ENCODE measurements at places on chromosomes 7 and 10. TPM values are rescaled to one million over a fixed set of nuclear protein-coding genes. Genes with fewer than 3 reads are reported as not detected.

The CFAP70 gene
- not detected for polyA plus RNA-seq

The ZNF804B gene
- polyA plus RNA-seq: not detected

The MGAM2 gene
- 0.08 TPM for polyA plus RNA-seq

The FAM25A gene
- polyA plus RNA-seq: not detected

The MSMB gene
- not detected for polyA plus RNA-seq

The RAB19 gene
- polyA plus RNA-seq: not detected

The CYP2E1 gene
- polyA plus RNA-seq: not detected

The CLDN12 gene
- 0.32 TPM for polyA plus RNA-seq

The RBP3 gene
- polyA plus RNA-seq: not detected

The SVIL gene
- polyA plus RNA-seq: 14.3 TPM

The PDLIM1 gene
- polyA plus RNA-seq: 4.8 TPM

The IFIT1 gene
- polyA plus RNA-seq: 12.1 TPM

GRCh38 chr10:28997734-28998133 lies 291.1 kb upstream of the LYZL1 start:
- no peaks in the 10 kb centered on the region for H3K36me3 ChIP-seq
- H3K27ac ChIP-seq: no peak overlapping the region
- H3K4me1 ChIP-seq: no peaks in the 10 kb centered on the region
- no peak overlapping the region for H3K4me3 ChIP-seq
- DNase-seq: no peak

DNA sequence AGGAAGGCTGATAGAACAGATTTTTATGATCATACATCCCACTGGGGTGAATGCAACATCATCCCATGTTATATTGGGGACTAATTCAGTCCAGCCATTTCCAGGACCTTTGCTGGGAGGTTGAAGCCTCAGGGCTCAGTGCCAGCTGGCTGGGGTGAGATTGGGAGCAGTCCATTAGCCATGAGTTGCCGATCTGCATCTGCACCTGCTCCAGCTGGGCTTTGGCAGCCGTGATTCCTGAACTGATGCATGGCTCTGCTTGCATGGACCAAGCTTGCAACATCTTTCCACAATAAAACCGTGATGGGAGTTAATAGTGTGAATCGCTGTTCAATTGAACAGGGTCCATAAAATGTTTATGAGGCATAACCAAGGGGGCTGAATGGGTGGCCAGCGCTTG lies 346.9 kb downstream of the TYW1 start:
- DNase-seq: no peak
- no peaks in the 10 kb centered on the region for H3K4me1 ChIP-seq
- H3K27me3 ChIP-seq: no peaks in the 10 kb centered on the region
- H3K4me3 ChIP-seq: no peak overlapping the region
- no peak overlapping the region for H3K27ac ChIP-seq

DNA sequence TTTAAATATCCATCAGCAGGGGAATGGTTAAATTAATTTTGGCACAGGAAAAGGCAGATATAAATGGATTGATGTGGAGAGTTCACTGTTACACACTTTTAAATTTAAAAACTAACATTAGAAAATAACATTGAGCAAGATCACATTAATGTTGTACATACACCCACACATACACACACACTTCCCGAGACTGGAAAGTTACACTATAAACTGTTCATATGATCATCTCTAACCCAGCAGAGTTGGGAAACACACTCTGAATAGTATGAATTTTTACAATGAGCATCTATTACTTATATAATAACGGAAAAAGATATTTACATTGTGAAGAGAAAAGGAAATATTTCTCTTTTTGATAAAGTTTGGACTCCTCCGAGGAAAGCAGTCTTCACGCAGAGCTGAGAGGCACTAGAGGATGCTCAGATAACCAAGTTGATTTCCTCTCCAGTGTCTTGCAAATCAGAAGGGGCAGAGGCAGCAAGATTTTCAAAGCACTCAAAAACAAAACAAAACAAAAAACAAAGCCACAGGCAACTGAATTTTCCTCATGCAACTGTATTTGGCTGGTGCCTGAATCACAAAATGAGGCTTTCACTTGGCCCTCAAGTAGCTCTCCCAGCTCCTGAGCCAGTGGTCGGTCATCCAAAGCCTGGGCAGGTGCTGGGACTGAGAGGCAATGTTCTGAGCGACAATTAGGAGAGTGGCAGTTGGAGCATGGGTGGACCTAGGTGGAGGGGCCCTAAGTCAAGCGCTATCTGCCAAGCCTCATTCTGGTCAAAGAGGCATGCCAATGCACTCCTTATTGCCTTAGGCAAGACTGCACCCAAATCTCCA lies 10.5 kb upstream of the GATAD1 start:
- no peak overlapping the region for H3K27ac ChIP-seq
- no peak overlapping the region for H3K4me3 ChIP-seq
- no peaks in the 10 kb centered on the region for H3K4me1 ChIP-seq

- H3K27ac ChIP-seq: no peak overlapping the region
- H3K4me3 ChIP-seq: no peak overlapping the region
- no peaks in the 10 kb centered on the region for H3K27me3 ChIP-seq
- no peaks in the 10 kb centered on the region for H3K4me1 ChIP-seq
- no peaks in the 10 kb centered on the region for H3K36me3 ChIP-seq
Measured at GRCh38 chr10:132845041-132845551, 59.1 kb upstream of the NKX6-2 start.

DNA sequence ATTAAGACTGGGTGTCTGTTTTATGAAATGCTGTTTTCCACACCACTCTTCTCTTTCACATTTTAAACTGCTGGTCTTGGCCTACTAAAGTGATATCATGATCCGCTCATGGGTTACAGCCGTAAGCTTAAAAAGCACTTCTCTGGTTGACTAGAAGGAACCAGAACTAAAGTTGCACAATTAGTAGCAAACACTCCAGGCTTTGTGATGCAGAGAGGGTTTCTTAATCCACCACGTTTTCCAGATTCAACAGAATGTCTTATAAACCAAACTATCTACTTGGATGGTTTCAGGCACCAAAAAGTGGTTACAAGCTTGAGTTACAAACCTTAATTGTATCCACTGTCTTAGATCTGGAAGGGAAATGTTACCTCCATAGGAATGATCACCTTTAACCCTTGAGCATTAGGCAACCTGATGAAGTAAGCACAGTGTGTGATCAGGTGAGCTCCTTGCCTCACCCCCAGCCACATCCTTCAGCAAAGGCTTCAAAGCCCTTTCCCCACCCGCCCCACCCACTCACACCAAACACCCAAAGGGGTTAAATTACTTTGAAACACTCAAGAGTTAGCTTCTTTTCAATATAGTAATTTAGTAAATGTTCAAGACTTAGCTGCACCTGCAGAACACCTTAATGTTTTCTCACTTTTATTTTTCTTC lies 3.5 kb downstream of the ELMO1 start:
- peak; percentile 63 for DNase-seq
- H3K36me3 ChIP-seq: no peaks in the 10 kb centered on the region
- peak overlapping the region; percentile 8 for H3K27ac ChIP-seq
- peaks cover 70% of the 10 kb centered on the region for H3K4me1 ChIP-seq

- H3K4me1 ChIP-seq: no peaks in the 10 kb centered on the region
- no peaks in the 10 kb centered on the region for H3K27me3 ChIP-seq
- no peak overlapping the region for H3K4me3 ChIP-seq
Measured at GRCh38 chr7:29765490-29765889, 40.8 kb upstream of the WIPF3 start.

DNA sequence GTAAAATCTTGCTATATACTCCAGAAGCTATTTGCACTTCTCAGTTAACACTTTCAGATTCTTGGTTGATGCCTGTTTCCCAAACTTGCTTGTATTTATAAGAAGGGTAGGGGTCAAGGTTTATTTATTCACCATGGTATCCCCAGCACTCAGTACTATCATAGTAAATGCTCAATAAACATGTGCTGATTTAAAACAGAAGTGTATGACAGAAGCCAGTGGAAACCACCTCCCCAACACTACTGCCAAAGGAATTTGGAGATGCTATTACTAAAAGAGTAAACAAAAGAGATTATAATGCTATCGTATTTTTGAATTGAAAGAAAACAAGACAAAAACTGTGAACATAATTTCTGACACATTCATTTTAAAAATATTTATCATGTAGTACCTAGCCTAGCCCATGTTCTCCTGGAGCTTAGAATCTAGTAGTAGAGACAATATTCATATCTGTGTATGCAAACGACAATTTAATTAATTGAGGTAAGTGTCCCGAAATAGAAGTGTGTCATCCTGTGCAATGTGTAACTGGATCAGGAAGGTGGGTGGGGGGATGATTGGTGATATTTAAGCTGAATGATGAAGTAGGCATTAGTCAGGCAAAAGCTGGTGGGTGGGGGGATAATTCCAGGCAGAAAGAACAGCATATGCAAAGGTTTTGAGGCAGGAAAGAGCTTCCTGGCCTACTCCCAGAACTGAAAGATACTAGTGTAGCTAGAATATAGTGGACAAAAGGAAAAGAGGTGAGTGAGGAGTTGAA lies 77.5 kb downstream of the HGF start:
- DNase-seq: no peak
- no peaks in the 10 kb centered on the region for H3K36me3 ChIP-seq
- no peak overlapping the region for H3K27ac ChIP-seq
- no peaks in the 10 kb centered on the region for H3K27me3 ChIP-seq
- H3K4me3 ChIP-seq: no peak overlapping the region

GRCh38 chr7:41967156-41967555 lies 264.3 kb upstream of the INHBA start:
- no peaks in the 10 kb centered on the region for H3K27me3 ChIP-seq
- H3K36me3 ChIP-seq: no peaks in the 10 kb centered on the region
- no peaks in the 10 kb centered on the region for H3K4me1 ChIP-seq

GRCh38 chr7:159035571-159036073 lies 109.0 kb downstream of the VIPR2 start:
- DNase-seq: no peak
- no peaks in the 10 kb centered on the region for H3K36me3 ChIP-seq
- peaks cover under 1% of the 10 kb centered on the region for H3K4me1 ChIP-seq

DNA sequence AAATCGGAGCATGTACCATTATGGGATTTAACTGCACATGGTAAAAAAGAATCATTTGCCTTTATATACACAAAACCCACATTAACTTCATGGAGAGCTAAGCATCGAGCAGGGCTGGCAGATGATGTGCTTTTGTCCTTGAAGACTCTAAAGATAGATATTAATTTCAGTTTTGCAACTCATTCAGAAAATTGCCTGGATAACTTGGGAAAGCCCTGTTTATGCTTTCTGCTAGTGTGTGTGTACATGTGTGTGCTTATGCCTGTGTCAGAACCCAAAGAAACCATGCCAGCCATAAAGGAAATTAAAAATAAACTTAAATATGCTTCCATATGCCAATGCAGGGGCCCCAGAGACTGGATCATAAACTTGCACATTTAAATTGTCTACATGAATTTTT lies 640.0 kb downstream of the PARD3 start:
- H3K4me3 ChIP-seq: no peak overlapping the region
- no peaks in the 10 kb centered on the region for H3K27me3 ChIP-seq
- peaks cover 21% of the 10 kb centered on the region for H3K4me1 ChIP-seq

GRCh38 chr10:70277396-70278030 lies 6.3 kb downstream of the NPFFR1 start:
- no peak for DNase-seq
- no peak overlapping the region for H3K27ac ChIP-seq
- H3K4me1 ChIP-seq: peaks cover 67% of the 10 kb centered on the region
- no peaks in the 10 kb centered on the region for H3K36me3 ChIP-seq

- no peaks in the 10 kb centered on the region for H3K36me3 ChIP-seq
- H3K4me1 ChIP-seq: no peaks in the 10 kb centered on the region
- no peak overlapping the region for H3K4me3 ChIP-seq
- DNase-seq: no peak
- H3K27ac ChIP-seq: no peak overlapping the region
- peaks cover 6% of the 10 kb centered on the region for H3K27me3 ChIP-seq
Measured at GRCh38 chr7:24730018-24730369, 27.3 kb downstream of the GSDME start.

DNA sequence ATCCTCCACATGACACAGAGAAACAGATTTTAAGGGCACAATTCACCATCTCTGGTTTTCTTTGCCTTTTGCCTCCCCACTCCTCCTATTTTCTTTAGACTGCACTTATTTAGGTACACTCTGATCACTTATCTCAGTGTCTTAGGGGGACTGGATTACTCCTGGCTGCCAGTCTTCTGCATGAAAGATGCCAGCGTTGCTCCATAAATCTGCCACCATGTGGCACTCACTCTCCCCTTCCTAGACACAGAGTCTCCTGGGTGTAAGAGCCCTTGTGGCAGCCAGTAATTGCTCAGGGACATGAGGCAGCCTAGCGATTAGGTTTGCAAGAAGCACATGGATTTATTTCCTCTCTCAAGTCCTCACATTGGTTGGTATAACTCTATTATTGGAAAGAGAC lies 34.5 kb upstream of the RBM20 start:
- no peaks in the 10 kb centered on the region for H3K27me3 ChIP-seq
- peaks cover 22% of the 10 kb centered on the region for H3K36me3 ChIP-seq
- no peak overlapping the region for H3K27ac ChIP-seq
- no peaks in the 10 kb centered on the region for H3K4me1 ChIP-seq

DNA sequence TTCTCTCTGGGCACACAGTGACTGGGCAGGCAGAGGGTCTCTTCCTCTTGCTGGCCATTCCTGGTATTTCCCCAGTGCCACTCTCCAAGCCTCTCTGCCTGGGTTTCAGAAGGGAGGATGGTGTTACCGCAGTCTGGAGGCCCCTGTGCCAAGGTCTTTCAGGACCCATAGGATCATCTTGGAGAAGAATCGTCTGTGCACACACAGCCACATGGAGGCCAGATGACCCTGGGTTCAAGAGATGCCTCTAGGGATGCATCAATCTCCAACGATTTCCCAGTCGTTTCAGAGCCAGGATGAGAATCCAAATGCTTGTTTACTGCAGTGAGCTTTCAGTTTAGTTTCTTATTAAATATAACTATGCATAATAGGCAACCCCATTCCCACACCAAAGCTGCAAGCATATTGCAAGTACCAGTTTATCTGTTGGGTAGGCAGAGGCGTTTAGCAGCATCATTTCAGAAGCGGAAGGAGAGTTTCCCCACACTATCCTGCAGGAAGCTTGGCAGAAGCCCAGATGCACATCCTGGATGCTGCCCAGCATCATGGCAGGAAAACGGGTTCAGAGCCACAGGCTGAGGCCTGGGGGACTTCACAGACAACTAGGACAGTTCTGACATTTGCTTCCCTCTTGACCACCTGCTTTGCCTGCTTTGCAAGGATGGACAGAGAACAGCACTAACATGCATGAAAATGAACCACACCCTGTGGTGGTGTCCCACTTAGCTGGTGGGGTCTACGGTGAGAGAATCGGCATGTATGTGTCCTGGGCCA lies 134.7 kb upstream of the FAM20C start:
- DNase-seq: no peak
- H3K27ac ChIP-seq: no peak overlapping the region
- no peaks in the 10 kb centered on the region for H3K27me3 ChIP-seq
- H3K4me3 ChIP-seq: no peak overlapping the region

- no peaks in the 10 kb centered on the region for H3K27me3 ChIP-seq
- H3K4me1 ChIP-seq: peaks cover 4% of the 10 kb centered on the region
- H3K36me3 ChIP-seq: no peaks in the 10 kb centered on the region
- no peak overlapping the region for H3K27ac ChIP-seq
Measured at GRCh38 chr10:58642283-58642682, 129.6 kb downstream of the BICC1 start.
